ENCODE measurements at places on chromosomes 13 and 19.

- no peak for DNase-seq
Observed at GRCh38 chr19:48613852-48614435, 932 bp downstream of the FAM83E start.

GRCh38 chr19:1483979-1484428 is 5.0 kb upstream of the C19orf25 start:
- no peak for DNase-seq

- no peak for DNase-seq
Observed at GRCh38 chr13:95176611-95177259, 124.5 kb downstream of the ABCC4 start.

- DNase-seq, result no peak
Observed at GRCh38 chr13:27556109-27556508, 64.2 kb downstream of the LNX2 start.

- no peak for DNase-seq
Observed at GRCh38 chr13:113827021-113827420, 36.9 kb downstream of the GAS6 start.

GRCh38 chr19:44890366-44891015 is 563 bp upstream of the TOMM40 start:
- peak; percentile 100 for DNase-seq

GRCh38 chr13:45301263-45301662 is 39.7 kb downstream of the TPT1 start:
- DNase-seq, result no peak

DNA sequence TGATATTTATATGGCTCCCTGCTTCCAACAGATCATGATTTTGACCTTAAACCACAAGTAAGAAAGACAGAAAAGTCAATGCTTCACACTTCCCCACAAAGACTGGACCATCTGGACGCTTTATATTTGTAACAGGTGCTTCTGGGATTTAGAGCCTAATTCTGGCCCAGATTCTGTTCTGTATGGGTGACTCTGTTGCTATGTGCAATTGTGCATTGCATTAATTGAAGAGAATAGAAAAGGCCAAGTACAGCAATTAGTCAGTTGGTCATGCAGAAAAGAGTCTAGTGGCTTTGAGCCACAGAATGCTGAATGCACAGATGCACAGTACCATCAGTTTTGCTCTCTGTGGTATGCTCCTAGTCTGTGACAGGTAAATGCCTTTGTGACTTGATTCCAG is 657.4 kb upstream of the ATXN8OS start:
- DNase-seq, result no peak

DNA sequence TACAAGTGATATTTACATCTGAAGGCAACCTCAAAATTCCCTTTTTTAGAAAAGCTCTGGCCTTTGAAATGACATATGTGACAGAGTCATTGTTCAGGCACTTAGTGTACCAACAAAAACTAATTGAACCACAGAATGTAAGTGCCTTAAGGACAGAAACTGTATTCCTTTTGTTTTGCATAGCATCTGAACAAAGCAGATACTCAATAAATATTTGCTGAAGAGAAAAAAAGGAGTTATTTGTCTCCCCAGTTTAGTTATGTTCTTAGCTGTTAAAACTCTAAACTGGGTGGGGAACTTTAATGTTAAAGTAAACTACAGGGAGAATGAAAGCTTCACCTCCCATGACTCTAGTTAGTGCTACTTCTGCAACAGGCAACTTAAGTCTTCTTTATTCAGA is 56.8 kb upstream of the KLF5 start:
- DNase-seq, result no peak

GRCh38 chr19:33440682-33441081 is 67.2 kb downstream of the CEBPG start:
- DNase-seq, result no peak

DNA sequence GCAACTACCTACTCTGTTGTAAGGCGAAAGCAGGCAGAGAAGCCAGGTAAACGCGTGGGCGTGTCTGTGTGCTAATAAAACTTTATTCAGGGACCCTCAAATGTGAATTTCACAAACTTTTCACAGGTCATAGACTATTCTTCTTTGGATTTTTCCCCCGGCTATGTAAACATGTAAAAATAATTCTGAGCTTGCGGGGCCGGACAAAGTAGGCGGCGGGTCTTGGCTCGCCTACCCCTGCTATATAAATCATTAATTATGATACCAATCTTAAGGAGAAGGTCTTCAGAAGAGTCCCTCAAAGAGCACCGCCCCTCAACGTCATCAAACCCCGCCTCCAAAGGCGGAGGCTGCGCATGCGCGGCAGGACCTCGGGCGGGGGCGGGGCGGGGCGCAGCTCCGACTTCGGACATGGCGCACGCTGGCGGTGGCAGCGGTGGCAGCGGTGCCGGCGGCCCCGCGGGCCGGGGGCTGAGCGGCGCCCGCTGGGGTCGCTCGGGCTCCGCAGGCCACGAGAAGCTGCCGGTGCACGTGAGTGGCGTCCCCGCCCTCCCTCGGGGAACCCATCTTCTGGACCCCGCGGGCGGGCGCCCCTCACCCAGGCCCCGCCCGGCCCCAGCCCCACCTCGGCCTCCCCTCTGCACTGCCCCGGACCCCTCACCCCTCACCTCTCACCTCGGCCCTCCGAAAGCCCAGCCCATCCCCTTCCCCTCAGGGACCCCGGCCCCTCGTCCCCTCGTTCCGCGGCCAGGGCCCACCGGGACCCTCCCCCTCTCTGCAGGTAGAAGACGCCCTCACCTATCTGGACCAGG is at the start of gene SIN3B:
Gene SIN3B, plus strand, starts transcription at position 389 of the 812 bp plus-strand sequence. Its CDS starts 23 bp downstream, at position 412.
- peak; percentile 80 for DNase-seq

GRCh38 chr19:33523167-33523566 is 1.6 kb upstream of the PEPD start:
- DNase-seq, result no peak

GRCh38 chr19:48946463-48947257 is 8.0 kb upstream of the BAX start:
- no peak for DNase-seq

- no peak for DNase-seq
Observed at GRCh38 chr19:1503089-1503924, 9.5 kb downstream of the ADAMTSL5 start.

GRCh38 chr19:45283443-45284033 is 32.5 kb downstream of the MARK4 start:
- no peak for DNase-seq

GRCh38 chr19:15320116-15320515 is 12.2 kb downstream of the BRD4 start:
- DNase-seq, result no peak

DNA sequence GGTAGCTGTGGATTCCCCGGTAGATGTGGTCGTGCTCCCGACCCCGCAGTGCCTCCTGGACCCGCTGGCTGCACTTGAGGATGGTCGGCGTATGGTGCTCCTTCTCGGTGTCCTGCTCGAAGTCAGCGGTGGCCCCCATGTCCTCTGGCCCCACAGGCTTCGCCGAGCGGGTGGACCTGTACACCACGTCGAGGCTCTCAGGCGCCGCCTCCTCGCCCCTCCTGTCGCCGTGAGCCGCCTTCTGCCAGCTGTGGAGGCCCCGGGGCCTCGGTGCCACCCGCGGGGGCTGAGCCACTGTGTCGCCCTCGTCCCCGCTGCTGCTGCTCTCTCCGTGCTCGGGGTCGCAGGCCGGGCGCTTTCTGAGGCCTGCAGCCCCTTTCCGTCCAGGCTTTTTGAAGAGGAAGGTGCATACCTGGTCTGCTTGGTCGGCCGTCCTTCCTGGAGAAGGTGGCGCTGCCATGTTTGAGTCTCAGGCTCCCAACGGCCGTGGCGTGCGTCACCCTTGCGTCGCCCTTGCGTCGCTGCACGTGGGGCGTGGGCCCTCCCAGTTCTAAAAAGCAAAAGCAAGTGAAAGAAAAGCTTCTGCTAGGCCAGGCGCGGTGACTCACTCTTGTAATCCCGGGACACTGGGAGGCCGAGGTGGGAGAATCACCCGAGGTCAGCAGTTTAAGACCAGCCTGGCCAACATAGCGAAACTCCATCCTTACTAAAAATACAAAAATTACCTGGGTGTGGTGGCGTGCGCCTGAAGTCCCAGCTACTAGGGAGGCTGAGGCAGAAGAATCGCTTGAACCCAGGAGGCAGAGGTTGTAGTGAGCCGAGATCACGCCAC is at the start of gene RNF113B:
Gene RNF113B, minus strand, starts transcription at position 493 of the 832 bp plus-strand sequence. Its CDS starts 33 bp downstream, at position 460.
- no peak for DNase-seq

- no peak for DNase-seq
Observed at GRCh38 chr13:113292021-113292862, 4.8 kb upstream of the LAMP1 start.

DNA sequence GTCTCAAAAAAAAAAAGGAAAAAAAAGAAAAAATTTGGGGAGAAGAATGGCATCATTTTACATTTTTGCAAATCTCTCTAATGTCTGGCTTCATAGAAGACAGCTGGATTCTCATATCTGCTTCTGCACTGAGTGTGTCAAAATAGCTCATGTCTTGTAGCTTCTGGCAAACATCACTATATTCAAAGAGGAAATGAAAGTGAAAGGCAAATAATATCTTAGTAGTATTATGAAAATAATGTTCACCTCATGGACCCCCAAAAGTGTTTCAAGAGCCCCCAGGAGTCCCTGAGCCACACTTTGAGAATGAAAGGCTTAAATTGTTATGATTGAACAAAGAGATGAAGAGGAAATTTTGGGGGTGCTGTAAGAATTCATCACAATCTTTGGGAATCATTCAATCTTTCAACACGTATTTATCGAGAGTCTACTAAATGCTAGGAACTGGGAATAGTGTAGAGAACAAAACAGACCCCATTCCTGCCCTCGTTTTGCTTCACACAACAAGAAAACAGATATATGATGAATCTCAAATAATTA is 1.2 kb upstream of the SLC6A16 start:
- DNase-seq, result no peak

DNA sequence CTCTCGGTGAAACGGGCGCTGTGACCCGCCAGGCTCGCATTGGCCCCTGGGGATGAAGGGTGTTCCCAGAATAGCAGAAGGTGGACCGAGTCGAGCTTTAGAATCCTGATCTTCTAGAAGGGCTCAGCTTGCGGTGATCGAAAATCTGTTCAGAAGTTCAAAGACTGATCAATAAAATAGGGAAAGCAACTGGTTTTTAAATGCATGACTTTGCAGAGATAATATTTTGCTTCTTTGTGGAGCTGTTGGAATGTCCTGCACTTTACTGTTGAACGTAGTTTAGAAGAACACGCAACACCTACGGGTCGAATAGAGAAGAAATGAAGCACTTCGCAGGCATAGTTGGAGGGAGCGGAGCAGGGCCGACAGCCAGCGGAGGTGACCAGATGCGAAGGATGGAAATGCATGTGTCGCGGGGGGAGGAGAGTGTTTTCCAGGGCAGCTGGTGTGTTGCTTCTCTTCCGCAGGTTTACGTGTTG is 766 bp downstream of the CEBPG start:
- no peak for DNase-seq

- no peak for DNase-seq
Observed at GRCh38 chr13:36414461-36414860, 17.8 kb upstream of the CCNA1 start.

- DNase-seq, result no peak
Observed at GRCh38 chr13:49527123-49527522, 31.4 kb downstream of the PHF11 start.

DNA sequence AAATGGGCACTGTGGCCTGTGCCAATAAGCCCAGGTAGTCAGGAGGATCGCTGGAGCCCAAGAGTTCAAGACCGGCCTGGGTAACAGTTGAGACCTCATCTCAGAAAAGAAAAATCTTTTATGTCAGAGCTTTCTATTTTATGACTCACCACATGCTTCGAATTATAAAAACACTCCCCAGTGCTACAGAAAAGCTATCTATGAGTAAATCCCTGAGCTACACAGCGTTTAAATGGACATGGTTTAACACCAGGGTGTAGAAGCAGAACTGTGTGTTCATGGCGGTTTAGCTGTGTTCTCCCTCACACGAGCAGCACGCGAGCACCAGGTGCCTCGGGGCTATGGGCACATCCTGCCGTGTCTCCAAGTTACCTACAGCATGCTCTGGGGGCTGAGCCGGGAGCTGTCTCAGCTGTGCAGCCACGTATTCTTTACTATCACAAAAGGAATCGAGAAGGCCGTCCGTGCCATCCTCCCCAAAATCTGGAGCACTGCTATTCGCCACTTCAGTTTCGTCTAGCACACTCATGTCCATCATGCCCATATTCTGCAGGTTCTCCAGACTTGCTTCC is 6.7 kb downstream of the SAFB2 start:
- no peak for DNase-seq

- no peak for DNase-seq
Observed at GRCh38 chr13:60043262-60043661, 120.5 kb downstream of the DIAPH3 start.

DNA sequence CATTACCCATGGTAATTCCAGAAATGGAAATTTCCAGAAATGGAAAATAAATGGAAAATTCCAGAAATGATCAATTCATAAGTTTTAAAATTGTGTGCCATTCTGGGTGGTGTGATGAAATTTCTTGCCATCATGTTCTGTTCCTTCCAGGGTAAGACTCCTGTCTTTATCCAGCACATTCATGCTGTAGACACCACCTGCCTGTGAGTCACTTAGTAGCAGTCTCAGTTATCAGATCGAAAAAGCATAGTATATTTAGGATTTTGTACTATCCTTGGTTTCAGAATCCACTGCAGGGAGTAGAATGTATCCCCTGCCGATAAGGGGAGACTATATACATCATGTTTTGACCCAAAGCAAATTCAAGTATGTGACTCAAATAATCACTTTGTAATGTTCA is 26.7 kb upstream of the CSNK1A1L start:
- no peak for DNase-seq

- DNase-seq, result no peak
Observed at GRCh38 chr19:32012206-32012605, 333.2 kb upstream of the ZNF507 start.

- DNase-seq, result no peak
Observed at GRCh38 chr13:51269039-51269438, 46.8 kb downstream of the FAM124A start.

DNA sequence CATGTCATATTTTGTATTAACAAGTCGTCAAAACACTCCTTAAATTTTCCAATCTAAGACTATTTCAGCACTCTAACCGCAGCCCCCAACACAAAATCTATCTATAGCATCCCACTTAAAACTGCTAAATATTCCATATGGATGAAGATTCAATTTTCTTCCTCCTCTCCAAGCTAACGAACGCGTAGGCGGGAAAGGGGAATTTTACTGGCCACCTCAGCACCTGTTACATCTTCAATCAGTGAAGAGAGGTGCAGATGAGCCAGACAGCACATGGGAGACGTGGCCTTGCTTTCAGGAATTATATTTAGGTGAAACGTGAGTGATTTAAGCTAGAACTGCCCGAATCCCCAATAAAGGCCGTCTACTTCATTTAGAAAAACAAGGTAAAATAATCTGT is 1.1 kb downstream of the RBM26 start:
- no peak for DNase-seq

DNA sequence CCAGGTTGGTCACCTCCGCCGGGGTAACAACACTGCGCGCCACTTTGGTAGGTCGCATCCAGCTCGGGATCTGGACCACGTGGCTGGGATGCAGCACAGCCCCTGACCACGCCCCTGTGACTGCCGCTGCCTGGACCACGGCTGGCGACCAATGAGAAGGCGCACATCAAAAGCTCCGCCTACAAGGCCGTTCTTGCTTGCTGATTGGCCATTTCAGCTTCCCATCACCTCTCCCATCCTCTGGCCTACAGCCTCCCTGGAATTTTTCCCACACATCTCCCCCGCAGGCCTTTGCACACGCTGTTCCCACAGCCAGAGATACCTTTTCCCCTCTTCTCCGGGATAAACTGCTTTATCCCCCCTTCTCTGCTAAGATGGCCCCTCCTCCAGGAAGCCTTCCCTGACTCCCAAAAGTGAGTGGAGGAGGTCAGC is 12.5 kb upstream of the MAP1S start:
- peak; percentile 31 for DNase-seq

Data from NCI-H2029 (cell line).